ENCODE measurements at places on chromosomes 2 and 18.
A peak's percentile ranks its signal among the peaks of the same experiment; 100 is the strongest.

DNA sequence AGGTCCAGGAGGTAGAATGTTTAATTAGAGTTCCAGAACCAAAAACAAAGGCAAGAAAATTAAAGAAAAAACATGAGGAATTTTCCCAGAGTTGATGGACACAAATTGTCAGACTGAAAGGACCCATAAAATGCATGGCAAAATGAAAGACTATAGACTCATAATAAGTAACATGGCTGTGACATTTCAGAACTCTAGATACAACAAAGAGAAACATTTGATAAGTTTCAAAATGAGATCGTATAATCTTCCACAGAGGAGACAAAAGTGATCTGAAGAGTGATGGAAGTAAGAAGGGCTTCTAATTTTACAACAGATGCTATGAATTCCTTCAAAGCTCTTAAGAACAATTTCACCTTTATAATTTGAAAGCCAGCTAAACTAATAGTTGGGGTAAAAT is 20.4 kb downstream of the ORC4 start:
- no peak for DNase-seq

- DNase-seq: no peak
Measured at GRCh38 chr2:60837123-60837522, 44.3 kb upstream of the REL start.

- no peak for DNase-seq
Measured at GRCh38 chr2:108554528-108554927, 20.3 kb downstream of the LIMS1 start.

DNA sequence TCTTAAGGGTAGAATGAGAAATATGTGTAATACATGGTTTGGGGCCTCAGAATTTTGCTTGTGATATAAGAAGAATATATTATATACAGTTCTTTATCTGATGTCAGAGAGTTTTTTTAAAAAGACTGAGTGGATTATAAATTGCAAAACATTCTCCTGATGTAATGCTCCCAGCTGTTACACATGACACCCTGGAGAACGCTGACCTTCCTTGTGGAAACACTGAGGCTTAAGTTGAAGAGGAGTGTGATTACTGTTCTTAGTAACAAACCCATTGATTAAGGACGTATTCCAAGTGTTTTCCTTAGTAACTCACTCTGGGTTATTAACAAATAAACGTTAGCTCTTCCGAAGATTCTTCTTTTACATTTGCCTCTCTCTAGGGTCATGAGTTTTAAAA is 1069.3 kb upstream of the CNTNAP5 start:
- DNase-seq: no peak

GRCh38 chr2:68918497-68918896 is 34.2 kb downstream of the GKN2 start:
- no peak for DNase-seq

DNA sequence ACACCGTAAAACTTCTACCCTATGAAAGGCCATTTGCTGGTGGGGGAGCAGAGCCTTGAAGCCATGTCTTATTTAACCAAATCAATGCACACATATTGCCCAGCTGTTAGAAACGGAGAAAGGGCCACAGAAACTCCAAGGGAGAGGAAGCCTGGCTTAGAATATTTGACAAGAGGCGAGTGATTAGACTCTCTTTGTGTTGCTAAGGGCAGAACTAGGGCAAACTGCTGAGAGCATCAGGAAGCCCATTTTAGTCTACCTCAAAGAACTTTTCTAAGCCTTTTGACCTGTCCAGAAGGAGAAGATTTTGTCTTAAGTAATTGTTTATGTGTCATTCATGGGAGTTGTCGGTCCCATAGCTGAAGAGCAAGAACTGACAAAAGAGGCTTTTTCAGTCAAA is 54.4 kb upstream of the CELF4 start:
- no peak for DNase-seq

DNA sequence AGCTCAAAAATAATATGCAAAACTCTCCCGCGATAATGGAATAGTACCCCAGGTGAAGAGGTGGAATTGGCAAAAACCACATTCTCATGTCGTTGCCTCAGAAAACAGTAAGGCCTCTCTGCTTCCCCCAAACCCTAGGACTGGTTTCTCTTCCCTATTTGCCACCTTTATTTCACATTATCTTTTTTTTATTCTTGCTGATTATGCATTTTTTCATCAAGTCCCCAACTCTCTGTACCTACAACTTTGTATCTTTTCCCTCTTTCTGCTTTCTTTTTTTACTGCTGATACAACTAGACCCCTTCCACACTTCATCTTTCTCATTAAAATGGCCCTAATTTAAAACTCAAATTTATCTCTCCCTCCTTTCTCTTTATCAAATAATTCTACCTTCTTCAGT is 1472.2 kb downstream of the SUCLG1 start:
- DNase-seq: no peak

DNA sequence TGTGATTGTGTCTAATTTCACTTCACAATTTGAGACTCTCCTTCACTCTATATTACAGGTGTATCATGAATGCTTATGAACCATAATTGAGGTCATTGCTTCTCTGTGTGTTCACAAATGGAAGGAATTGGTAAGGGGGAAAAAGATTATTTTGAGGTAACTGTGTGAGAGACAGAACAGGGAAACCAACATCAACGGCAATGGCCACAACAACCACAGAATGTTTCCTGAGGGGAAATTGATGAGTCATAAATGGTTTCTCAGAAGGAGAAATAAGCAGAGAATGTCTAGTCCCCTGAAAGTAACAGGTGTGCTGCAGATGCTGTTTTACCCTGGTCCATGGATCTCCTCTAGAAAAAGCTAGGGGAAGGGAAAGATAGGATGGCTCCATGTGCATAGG is 361.2 kb upstream of the GALNT5 start:
- no peak for DNase-seq

GRCh38 chr2:86243950-86244733 is 44.9 kb downstream of the MRPL35 start:
- DNase-seq: no peak

GRCh38 chr2:46170611-46171350 is 126.4 kb upstream of the EPAS1 start:
- DNase-seq: no peak

- DNase-seq: no peak
Measured at GRCh38 chr18:22432657-22433137, 15.0 kb upstream of the CTAGE1 start.

DNA sequence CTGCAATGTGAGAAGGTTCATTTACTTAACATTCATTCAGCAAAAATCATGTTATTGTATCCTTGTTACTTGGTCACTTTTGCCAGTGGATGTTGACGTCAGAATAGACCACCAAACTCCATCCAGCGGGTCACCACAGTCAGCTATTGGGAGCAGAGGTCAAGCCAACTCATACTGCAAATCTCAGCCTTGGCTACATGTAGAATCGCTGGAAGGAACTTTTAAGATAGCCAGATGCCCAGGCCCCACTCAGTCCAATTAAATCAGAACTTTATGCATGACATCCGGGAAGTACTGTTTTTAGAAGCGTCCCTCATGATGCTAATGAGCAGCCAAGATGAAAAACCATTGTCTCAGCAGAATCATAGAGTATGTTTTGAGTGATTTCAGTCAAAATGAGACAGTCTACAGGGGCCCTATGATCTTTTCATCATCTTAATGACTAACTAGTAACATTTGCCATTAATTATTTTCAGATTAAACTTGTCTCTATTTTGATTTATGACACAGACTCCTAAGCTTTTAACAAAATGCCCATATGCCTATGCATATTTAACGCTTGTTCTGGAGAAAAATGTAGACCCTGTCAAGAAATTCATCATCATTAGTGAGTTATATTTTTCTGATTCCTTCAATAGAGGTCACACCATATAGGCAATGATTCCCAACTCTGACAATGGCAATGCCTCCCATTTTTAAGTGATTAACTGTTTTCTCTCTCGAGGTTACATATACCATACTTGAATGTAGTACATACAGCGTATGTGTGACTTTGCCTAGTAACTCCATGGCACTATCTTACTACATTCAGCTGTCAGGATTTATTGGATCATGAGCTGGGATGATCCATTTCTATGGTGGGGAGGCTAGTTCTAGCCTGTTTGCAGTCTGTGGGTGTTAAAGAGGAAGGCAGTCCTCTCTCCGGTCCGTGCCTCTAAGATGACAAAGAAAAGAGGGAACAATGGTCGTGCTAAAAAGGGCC is 63.7 kb upstream of the CCBE1 start:
- no peak for DNase-seq

DNA sequence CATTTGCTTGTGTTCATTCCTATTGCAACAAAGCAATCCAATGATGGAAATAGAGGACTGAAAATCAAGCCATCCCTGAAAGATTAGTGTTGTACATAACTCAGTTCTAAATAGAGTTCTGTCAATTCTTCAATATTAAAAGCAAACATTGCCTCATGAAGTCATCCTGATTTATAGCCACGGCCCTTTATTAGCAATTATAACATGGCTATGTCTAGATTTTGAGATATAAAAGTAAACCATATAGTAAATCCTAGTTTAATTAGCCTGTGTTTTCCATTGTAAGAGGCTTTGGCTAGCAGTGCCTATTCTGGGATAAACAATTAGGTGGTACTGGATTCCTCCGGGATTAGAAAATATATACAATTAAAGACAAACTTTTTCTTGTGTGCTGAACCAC is 33.2 kb upstream of the VIT start:
- no peak for DNase-seq

DNA sequence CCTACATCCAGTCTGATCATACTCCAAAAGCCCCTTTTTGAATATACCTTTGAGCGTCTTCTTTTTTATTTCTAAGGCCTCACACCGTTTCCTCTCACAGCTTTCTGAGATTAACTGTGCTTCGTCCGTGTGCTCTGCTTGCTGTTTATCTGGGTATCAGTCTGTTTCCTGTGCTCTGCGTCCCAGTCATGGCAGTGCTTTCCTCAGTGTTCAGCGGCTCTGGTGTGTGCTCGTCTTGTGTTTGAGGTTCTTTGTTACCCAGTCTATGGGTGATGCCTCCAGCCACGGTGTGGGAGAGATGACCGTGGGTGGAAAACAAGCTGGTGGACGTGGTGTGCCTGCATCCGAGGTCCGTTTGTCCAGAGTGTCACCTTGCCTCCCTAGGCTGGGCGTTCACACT is 33.6 kb upstream of the BIN1 start:
- DNase-seq: no peak

GRCh38 chr18:48829443-48830149 is 121.2 kb downstream of the SMAD7 start:
- peak; percentile 3 for DNase-seq

GRCh38 chr2:147460155-147460554 is 384.7 kb upstream of the ACVR2A start:
- no peak for DNase-seq

DNA sequence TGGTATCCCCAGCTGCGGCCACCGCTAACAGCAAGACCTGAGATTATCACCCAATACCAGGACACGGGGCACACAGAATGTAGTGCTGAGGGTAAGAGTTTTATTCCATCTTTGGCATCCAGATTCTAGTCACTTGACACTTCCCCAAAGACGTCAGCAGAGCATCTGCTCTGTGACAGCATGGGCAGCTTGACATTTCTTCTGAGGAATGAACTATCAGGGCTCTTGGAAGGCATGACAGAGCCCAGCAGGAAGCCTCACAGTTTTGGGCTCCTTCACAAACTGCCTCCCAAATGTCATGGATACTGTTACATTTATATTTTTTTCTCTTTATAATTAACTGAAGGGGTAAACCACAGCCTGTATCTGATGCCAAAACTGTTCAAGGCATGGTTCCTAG is 1010.7 kb downstream of the TDRD15 start:
- DNase-seq: no peak

DNA sequence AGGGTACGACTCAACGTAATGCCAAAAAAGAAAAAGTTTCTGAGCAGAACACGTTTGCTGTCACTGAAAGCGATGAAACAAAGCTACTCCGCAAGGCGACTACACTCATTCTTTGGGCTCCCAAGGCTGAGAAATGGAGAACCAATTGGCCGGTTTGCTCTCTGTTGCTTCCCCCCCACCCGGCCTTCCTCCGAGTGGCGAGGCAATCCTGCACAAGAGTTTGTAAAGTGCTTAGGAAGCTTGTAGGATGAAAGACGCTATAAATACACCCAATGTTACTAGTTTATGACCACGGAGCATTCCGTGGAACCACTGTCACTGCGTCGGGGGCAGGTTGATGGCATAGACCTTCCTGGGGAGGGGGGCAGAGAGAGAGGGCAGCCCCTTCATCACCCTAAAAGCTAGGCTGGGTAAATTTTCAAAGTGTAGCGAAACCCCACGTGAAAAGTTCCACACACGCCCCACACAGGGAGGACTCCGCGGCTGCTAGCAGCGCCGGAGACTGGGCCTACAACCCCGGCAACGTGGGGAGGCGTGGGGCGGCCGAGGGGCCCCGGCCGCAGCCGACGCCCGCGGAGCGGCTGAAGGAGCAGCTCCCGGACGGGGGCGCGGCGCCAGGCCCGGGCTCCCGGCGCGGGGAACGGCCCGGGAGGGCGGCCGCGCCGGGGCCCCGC is 915 bp downstream of the CUL3 start:
- no peak for DNase-seq

DNA sequence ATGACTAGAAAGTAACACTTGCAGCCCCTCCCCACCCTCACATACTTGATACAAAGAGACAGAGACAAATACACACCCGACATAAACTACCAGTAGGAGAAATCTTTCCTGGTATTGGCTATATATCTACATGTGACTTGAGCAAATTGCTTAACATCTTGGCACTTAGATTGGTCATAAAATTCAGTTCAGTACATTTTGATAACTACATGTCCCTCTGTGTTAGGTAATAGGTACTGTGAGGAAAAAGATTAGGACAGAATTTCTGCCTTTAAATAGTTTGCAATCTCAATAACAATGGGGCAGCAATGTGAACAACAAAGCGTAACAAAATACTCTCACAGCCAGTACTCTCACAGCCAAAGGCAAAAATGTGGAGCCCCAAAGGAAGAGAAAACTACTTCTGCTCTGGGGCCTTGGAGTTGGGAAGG is 670.0 kb upstream of the ACVR2A start:
- no peak for DNase-seq

- DNase-seq: no peak
Measured at GRCh38 chr2:164960159-164960558, 4.8 kb upstream of the SLC38A11 start.

DNA sequence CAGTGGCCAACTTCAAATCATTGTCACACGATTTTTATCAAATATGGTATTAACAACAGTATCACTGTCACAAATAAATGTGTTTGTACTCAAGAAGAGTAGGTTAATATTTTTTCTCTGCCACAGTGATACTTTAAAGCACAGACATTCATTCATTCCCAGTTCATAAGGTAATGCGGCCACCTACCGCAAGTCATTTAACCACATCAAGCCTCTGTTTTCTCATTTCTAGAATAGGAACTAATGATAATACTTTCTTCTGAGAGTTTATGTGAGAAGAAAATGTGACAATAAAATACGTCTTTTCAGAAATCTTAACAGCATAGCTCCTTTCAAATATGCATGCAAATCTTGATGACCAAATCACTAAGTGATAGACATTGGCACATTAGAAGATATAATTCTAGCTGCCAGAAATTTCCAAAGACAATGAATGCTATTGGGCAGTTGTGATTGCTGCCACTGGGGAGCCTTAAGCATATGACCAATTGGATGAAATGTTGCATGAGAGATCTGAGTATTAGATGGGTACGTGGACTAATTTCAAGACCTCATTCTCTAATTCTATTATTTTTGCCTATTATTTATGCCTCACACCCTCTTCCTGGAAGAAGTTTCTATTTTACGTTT is 430.9 kb downstream of the PID1 start:
- no peak for DNase-seq

- DNase-seq: no peak
Measured at GRCh38 chr2:180692322-180692721, 288.1 kb upstream of the UBE2E3 start.

All from activated CD4-positive, alpha-beta T cell treated with anti-CD3 and anti-CD28 coated beads for 1 hour (primary cell).